Astrocyte of the spinal cord (primary cell): ENCODE measurements at places on chromosomes 12 and 14.

GRCh38 chr14:26992403-26993115 lies 394.7 kb upstream of the NOVA1 start:
- DNase-seq: no peak

DNA sequence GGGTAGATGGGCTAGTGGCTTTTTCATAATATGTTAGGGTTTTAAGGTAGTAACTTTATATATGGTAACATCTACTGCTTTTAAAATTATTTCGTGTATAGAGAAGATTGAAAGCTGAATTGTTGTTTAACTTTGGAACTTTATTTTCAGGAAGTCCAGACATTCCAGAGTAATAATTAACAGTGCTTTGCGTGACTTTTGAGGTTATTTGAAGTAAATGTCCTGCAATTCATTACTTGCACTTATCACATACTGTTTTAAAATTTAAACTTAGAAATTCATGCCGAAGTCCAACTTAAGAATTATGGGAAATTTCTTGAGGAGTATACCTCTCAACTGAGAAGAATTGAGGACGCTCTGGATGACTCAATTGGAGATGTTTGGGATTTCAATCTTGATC lies 3.3 kb downstream of the WASHC4 start:
- DNase-seq: no peak

- DNase-seq: peak; percentile 31
These were observed 64.9 kb downstream of the FBXO34 start for GRCh38 chr14:55336162-55336561.

DNA sequence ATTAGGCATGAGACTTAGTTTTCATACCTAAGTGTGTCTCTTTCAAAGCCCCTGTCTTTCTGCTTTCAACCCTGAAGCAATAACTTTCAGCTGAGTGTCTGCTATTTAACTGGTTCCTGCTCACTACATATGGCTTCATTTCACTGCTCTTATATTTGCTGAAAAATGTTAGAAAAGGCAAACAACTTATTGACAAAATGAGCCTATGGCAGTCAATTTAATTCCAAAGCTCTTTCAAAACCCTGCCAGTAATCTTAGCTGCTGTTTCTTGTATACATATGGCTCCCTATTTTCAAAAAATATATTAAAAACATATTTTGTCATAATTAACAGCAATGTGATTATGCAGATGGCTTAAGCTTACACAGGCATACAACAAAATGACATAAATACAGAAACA lies 334.1 kb upstream of the MGAT4C start:
- no peak for DNase-seq

GRCh38 chr14:20492486-20492885 lies 12.9 kb upstream of the RNASE10 start:
- DNase-seq: peak; percentile 34

- DNase-seq: no peak
These were observed 64.1 kb downstream of the TECPR2 start for GRCh38 chr14:102426796-102427195.

DNA sequence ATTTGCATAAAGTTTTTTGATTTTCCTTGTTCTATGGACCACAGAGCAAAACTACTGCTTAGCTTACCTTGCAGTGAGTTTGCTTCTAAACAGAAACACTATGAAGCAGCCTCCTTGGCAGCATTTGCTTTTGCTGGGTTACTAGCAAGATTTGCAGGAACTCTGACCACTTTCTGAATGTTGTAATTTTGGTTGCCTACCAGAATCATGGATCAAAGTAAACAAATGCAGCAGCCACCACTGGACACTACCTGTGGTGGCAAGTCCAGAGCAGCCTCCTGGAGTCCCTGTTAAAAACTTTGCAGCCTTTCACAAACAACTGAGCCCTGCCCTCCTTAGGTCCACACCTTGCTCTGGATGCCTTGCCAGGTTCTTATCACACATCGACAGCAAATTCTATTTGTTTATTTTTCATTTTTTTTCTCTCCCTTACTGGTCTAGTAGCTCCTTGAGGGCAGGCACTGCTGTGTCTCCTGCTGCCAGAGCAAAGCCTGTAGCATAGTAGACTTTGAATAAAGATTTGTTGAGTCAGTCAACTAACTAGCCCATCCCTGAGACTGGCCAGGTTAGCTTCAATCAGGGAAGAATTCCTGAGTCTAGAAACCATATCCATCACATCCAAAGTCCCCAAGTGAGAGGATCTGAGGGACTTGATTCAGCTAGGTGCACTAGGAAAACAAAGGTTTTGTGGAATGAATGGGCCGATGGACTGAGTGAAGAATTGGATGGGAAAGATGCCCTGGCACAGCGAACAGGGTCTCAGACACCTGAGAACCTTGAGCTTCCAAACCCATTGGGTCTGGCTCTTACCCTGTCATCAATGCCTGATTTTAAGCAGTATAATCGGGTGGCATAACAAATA lies 5.7 kb downstream of the TTC6 start:
- no peak for DNase-seq
